Suppressor macrophage treated with lipopolysaccharide for 4 hours (primary cell): ENCODE measurements at places on chromosomes 5 and 9.
A peak's percentile ranks its signal among the peaks of the same experiment; 100 is the strongest.

GRCh38 chr5:54018438-54018837 lies 291.9 kb downstream of the ARL15 start:
- DNase-seq, result no peak

DNA sequence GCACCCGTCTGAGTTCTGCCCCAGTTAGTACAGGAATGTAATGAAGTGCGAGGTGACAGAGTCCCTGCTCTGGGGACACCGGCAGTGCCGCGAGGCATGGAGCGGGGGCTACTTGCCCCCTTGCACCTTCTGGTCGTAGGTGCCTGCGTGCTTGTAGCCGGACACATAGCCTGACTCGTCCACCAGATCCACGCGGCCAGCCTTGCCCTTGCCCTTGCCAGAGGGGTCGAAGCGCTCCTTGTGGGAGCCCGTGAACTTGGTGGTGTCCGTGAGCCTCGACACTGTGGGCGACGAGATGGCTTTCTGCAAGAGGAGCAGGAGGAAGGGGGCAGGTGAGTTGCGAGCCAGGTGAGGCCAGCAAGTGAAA lies 28.2 kb downstream of the TPPP start:
- no peak for DNase-seq

DNA sequence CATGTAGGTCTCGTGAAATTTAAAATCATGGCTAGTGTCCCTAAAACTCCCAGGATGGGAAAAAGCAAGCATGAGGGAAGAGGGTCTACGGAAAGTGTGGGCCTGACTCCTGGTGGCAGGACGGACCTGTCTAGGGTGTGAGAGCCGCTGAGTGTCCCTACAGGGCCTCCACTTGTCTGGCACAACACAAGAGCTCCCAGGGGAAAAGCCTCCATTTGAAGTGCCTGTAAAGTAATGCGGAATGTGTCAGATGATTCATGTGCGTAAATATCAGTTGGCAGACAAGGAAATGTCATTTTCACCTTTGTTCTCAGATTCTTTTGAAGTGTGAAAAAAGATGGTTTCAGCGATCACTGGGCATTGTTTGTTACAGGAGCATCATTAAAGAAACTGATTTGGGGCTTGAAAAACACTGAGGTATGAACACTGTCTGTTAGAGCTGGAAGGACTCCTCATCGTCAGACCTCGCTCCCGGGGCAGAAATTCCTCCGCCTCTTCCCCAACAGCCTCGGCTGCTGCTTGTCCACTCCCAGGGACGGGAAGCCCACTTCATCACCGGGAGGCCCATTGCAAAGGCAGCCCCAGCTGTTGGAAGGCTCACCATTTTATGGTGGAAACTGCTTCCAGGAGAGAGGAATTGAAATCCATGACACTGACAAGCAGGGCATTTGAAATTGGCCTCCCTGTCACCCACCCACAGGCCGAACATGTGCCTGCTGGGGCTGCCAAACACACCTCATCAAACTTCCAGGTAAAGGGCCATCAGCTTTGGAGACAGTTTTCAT lies 240.8 kb downstream of the FSTL4 start:
- DNase-seq, result no peak

DNA sequence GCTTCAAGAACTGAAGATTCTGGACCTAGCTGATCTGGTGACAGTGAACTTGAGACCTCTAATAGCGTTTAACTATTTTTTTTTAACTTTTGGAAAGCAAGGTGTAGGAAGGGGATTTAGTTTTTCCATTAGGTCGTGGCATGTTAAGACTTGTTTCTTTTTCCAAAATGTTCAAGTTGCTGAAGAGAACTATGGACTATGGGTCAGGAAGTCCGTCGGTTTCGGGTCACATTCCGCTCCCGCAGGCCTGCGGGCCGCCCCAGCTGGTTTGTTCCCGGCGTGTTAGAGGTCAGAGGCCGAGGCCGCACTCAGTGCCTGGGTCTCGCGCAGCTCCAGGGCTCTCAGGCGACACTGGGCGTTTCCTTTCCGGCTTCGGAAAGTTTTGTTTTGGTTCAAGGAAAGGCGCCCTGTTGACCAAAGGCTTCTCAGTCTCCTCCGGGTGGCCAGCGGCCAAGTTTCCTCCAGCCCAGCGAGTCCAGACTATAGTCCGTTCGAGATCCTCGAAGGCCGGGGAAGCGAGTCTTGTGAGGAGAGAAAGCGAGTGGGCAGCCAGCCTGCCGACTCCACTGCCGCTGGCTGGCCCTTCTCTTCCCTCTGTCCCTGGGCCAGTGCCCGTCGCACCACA lies 586 bp upstream of the FCHO2 start:
- peak; percentile 87 for DNase-seq

DNA sequence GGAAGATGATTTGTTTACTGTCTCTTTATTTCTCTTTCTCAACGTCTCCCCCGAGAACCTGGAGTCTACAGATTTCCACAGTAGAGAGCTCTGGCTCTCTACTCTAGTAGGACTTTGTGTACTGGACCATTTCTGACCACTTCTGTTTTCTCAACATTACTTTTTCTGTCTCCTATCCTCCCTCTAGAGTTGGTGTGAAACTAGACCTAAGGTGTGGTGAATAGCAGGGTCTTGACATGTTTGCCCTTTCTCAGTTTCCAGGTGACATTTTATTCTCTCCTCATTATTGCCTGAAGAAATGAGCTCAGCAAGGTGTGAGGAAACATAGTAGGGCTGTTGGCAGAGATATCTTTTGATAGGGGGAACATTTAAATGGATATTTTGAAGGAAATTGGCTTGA lies 62.1 kb upstream of the IL6ST start:
- DNase-seq, result no peak

GRCh38 chr9:109802491-109802890 lies 22.5 kb downstream of the PALM2AKAP2 start:
- DNase-seq, result no peak

DNA sequence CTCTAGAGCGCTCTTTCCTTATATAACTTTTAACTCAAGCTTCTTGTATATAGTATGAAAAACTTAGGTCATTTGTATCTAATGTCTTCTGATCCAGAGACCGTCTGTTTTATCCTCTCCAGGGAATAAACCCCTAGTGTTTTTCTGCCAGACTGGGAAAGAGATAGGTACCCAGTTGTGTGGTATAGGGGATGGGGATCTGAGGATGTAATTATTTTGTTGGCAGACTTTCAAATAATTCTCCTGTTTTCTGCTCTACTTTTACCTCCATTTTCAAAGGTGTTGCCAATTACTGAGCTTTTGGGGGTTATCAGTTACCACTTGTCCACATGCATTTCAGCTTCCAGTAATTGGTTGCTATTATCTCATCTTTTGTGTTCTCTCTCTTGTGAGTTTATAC lies 17.9 kb downstream of the CCDC171 start:
- DNase-seq, result no peak

DNA sequence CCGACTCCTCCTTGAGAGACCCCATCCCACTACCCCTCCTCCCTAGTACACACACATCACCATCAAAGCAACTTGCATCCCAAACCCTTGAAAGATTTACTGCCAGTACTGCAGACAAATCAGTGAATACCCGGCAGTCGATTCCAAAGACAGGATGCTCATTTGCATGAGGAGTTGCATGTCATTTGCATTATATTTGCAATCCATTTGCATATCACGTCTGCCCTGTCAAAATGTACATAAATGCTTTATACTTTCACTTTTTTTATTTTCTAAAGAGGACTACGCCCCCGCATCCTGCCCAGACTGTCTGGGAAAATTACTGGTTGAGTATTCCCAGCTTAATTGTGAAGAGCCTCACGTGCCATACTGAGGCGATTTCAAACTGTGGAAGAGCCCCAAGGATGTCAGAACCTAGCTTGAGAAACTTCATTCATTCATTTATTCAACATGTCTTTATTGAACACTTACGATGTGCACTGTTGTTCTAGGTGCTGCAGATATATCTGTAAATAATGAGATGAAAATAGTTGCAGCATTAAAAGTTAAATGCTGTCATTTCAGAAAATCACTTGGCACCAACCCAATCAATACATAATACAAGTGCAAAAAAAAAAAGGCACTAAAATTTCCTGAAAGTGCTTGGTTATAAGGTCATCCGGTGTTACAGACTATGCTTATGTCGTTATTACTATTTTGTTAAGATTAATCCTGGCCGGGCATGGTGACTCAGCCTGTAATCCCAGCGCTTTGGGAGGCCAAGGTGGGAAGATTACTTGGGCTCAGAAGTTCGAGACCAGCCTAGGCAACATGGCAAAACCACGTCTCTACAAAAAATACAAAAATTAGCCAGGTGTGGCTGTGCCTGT lies 17.2 kb upstream of the SIL1 start:
- no peak for DNase-seq

GRCh38 chr5:141513627-141514329 lies 24.9 kb downstream of the PCDHGC5 start:
- peak; percentile 55 for DNase-seq
